ENCODE measurements at places on chromosomes 4 and X.

GRCh38 chr4:1870328-1870577, 940 bp upstream of the NSD2 start:
- peak; percentile 96 for DNase-seq

DNA sequence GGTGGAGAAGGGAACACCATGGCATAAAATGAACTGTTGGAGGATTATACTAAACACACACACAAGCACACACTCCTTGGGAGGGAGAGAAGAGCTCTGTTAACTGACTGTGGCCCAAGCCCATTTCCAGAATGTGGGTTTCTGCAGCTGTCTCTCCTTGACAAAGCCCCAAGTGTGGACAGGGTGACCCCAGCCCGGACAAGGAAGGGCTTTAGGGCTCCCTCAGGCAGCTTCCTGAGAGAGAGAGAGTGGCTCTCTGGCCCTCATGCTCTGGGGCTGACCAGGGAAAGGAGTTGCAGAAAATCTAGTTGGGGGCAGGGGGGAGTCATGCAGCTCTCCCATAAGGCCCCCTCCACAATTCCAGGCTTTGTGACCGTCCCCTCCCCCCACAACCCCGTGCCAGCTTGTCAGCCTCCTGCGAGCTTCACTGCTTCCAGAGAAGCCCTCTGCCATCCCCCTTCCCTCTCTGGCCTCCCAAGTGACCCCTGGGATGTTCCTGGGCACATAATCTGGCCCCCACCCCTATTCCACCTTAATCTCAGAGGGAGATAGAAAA, 590 bp downstream of the ARHGEF9 start:
- DNase-seq = no peak

- DNase-seq = no peak
Observed at GRCh38 chr4:150192986-150193385, 114.7 kb downstream of the DCLK2 start.

DNA sequence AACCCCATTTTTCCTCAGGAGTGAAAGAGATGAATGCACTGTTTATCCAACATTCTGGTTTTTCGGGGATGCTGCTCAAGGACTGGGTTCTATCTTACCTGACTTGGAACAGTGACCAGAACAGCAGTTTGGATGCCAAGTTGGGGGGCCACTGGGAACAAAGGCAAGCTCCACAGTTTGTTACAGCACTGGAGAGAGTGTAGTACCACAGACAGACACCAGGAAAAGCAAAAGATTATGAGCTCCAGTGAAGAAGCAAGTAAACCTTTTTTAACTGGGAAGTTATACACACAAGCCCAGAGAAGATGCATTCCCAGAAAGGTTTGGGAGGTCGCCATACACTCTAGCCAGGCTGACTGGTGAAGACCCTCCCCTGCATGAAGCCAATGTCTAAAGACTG, 13.6 kb downstream of the C4orf36 start:
- no peak for DNase-seq

Measured in suprapubic skin (tissue), 4 donors.